ENCODE measurements at places on chromosomes 11 and 22. TPM values are rescaled to one million over a fixed set of nuclear protein-coding genes. Genes with fewer than 3 reads are reported as not detected.

PKNOX2 gene
- not detected for total RNA-seq

PHF21B gene
- 0.07 TPM for total RNA-seq

MS4A3 gene
- total RNA-seq = not detected

USP35 gene
- 13.1 TPM for total RNA-seq

SELENOH gene
- total RNA-seq = 216 TPM

MYO7A gene
- total RNA-seq = not detected

ANGPTL5 gene
- not detected for total RNA-seq

SCGB1C1 gene
- total RNA-seq = not detected

PGGHG gene
- 142 TPM for total RNA-seq

C22orf31 gene
- total RNA-seq = not detected
